Right hindlimb (tissue), 1 donor: ENCODE measurements at places on chromosomes 16 and 17.

DNA sequence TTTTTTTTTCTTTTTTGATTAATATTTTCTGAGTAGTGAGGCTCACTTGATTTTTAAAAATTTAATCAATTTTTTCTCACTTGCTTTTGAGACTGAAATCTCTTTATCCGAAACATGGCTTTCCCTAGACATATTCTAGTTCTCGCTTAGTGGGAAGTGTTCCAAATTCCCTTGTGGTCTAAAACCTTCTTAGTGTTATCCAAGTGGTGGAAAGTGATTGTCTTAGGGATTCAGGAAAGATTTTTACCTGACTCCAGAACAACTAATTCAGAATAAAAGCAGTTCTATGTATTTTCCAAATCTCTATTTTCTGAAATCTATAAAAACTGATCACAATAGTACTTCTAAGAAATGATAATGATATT lies 178.8 kb downstream of the MAP2K6 start:
- no peak for DNase-seq

DNA sequence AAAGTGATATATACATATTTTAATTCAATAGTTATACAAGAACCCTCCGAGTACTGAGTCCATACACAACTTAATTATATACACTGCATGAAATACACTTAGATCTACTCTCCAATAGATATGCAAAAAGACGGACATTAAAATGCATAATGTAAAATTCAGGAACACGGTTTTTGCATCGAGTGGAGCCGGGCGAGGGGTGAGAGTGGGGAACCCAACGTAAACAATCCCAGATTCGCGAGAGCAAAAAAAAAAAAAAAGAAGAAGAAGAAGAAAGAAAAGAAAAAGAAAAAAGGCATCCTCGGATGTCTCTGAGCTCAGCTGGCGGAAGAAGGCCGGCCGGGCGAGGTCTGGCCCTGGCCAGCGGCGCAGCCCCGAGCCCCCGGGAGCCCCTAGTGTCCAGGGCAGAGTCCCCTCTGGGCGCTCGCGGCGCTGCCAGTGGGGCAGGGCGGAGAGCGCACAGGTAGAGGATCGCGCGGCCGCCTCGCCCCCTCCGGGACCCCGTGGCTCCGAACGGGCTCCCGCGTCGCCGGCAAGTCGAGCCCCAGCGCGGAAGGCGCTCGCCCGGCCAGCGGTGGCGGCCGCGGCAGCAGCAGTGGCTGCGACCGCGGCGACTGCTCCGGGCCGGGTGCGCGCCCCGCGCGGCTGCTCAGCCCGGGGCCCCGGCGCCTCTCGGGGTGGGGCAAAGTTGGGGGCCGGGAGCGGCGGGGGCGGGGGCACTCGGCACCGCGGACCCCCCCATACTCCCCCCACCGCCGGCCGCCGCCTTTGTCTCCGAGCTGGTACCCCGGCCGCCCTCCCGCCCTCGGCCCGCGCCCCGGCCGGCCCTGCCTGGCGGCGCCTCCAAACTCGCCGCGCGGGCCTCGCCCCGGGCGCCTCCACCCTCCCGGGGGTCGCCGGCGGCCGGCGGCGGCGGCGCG lies 9.6 kb upstream of the ZFHX3 start:
- peak; percentile 63 for DNase-seq

- DNase-seq = no peak
Observed at GRCh38 chr16:15466131-15466530, 31.7 kb downstream of the BMERB1 start.

GRCh38 chr16:26605626-26606271 lies 461.0 kb upstream of the C16orf82 start:
- no peak for DNase-seq

DNA sequence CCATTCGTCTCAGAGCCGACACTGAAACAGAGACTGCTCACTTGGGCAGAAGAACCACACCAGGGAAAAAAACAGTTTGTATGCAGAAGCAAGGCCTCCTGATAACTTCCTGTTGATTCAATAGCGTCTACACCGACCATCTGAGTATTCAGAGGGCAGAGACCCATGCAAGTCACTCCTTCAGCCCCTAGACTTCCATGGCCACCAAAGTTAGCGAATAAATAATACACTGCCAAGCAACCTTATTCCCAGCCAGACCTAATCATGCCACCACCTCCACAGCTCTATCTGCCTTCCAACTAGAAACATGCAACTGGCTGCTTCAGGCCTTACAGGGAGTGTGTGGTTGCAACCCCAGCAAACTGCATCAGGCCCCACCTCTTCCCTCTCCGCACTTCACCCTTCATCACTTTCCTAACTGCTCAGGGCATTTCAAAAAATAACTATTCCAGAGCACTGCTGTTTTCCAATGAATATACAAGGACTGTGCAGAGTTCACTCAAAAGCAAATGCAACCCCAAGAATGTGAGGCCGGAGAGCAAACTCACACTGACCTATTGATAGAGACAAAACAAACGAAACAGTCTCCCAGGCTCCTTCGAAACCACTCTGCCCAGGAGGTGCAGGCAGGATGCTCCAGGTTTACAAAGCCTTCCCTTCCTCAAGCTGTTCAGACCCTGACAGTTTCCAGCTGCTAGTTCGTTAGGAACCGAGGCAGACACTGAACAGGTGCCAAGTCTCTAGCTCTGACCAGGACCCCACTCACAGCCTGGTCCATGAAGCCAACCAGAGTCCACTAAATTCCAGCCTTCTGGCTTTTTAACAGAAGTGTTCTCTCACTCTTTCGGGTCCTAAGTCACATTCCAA lies 3.6 kb downstream of the USP7 start:
- DNase-seq = no peak

DNA sequence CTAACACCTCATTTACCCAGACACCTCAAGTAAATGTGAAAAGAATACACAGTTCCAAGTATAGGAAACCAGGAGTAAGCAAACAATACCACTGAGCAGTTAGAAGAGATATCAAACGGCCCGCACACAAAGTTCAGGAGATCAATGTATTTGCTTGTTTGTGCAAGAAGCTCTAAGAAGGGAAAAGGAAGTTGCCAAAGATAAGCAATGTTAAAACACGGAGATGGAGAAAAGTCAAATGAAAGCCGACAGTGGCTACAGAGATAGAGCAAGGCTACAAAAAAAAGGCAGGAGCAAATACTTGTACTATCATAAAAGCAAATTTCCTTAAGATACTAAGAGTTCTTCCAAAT lies 29.5 kb downstream of the PSME3IP1 start:
- no peak for DNase-seq

DNA sequence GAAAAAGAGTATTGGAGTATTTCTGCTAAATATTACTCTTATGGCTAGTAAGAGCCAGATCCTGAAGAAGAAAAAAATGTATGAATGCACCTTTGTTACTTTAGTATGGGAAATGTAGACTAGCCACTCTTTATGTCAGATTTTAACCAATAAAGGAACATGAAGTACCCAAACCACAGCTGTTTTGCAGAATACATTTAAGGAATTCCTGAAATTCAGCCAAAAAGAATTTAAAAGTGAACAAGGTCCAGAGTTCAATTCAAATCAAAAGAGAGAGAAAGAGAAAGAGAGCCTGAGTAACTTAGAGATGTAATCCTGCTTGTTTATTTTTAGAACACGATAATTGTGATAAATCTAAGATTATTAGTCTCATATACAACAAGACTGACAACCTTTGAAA lies 1.2 kb downstream of the KCNJ16 start:
- no peak for DNase-seq

DNA sequence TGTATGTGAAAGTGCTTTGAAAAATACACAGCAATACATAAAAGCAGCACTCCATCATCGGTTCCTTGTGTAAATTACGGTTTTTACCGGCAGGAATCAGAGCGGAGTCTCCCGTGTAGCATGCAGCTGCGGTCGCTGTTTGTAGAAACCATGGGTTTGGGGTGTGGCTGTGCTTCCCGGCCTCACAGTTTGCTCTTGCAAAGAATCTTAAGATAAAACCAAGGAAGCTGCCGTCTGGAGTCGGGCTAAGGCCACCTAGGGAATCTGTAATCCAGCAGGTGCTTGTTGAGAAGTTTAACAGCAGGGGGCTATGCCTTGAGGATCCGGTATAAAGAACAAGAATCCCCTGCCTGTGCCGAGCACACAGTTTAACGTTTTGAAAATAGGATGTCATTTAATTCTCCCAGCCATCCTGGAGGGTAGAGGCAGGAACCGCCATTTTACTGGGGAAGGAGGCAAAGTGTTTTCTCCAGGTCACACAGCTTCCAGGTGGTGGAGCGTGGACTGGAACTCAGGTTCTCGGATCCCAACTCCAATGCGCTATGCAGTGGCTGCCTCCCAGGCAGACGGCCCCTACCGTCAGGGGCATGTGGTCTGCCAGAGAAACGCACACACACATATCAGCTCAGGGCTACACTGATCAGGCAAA lies 6.0 kb upstream of the TLCD3A start:
- no peak for DNase-seq

DNA sequence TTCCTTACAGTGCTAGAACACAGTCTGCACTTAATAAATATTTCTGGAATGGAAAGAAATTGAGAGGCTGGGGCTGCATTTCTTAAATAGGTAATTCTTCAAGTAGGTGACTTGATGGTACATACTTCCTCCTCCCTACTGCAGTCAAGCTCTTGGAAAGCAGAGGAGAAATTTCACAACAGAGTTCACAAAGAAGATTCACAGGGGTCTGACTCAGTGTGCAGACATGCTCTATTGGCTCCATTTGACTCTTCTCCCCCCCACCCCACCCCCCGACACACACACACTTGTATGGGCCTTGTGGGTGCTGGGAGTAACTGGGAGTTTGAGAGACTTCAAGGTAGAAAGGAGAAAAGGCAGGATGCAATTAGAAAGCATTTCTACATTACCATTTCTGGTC lies 6.2 kb upstream of the MYOCD start:
- DNase-seq = no peak

DNA sequence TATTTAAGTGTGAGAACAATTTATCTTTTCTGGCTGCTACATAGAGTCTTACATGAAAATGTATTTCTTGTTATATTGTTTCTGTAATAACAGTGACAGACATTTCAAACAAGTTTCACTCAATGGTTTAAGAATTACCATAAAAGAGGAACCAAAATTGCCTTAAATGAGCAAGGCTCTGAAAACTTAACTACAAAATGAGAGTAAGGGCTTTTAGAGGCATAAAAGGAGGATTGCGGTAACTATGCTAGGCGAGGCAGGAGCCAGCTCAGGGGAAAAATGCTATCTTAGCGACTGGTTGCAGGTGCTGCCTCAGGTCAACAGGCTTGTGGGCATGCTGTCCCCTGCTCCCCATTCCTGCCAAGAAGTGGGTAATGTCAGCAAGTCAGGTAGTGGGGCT lies 81.7 kb upstream of the MSI2 start:
- DNase-seq = no peak

GRCh38 chr17:6100891-6101500 lies 30.8 kb downstream of the WSCD1 start:
- no peak for DNase-seq

DNA sequence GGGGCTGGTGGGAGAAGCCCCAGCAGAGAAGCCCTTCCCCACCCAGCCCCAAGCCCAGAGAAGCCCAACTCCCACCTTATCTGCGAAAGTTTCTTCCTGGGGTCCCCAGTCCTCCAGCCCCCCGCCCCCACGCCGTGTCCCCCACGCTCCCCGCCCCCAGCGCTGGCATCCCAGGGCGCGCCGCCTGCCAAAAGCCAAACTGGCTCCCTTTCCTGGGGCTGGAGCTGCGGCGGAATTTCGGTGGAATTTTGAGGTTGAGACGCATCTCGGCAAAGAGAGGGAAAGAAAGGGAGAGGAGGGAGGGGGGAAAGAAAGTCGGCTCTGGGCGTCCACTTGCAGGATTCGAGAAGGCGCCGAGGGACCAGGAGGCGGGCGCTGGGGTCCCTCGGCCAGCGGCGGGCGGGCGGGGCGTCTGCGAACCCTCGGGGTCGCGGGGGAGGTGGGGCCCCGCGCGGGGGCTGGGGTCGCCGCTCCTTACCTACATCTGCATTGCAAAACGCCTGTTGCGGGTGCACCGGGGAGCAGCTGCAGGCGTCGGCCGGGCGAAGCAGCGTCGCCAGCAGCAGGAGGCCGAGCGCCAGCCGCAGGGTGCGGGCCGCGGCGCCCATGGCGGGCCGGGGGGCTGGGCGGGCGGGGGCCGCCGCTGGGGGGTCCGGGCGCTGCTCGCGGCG lies 571 bp downstream of the TIMP2 start:
- peak; percentile 64 for DNase-seq

DNA sequence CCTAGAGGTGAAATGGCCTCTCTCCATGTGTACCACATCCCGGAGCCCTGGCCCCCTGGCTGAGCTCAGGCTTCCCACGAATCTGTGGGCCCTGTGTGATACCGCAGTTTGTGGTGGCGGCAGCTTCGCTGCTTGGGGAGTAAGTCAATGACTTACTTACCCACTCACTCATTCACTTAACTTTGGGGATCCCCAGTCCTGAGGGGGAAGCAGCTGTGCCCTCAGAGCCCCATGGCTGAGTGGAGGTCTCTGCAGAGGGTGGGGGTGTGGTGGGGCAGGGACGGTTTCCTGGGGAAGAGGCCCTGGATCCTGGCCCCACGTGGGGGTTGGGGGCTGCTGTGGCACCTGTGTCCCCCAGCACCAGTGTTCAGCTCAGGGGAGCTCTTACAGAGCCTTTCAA lies 13.2 kb downstream of the KCNJ12 start:
- no peak for DNase-seq

DNA sequence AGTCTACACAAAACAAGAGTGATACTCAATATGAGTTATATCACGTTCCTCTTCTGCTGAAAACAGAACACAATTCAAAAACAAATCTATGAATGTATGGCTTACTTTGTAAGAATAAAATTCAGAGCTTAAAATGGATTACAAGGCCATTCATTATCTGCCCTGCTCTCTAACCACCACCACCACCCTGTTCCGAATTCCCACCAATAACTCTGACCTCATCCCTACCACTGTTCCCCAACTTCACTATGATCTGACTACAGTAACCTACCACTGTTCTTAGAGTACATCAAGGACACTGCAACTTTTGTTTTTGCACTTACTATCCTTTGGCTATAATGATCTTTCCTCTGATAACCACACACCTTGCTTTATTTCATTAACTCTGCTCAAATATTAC lies 21.3 kb downstream of the FBXL20 start:
- DNase-seq = no peak

DNA sequence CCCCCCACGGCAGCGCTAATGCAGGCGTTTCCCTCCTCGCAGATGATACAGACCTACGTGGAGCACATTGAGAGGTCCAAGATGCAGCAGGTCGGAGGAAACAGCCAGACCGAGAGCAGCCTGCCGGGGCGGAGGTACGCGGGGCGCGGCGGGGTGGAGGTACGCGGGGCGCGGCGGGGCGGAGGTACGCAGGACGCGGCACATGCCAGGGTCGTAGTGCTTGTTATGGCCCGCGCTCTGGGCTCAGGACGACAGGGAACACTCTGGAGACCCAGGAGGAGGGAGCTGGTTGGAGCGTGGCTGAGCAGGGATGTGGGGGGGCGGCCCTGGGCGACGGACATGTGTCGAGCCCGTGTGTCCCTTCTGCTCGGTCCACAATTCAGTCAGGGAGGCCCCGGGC lies 23.4 kb downstream of the MAPK8IP3 start:
- DNase-seq = no peak

DNA sequence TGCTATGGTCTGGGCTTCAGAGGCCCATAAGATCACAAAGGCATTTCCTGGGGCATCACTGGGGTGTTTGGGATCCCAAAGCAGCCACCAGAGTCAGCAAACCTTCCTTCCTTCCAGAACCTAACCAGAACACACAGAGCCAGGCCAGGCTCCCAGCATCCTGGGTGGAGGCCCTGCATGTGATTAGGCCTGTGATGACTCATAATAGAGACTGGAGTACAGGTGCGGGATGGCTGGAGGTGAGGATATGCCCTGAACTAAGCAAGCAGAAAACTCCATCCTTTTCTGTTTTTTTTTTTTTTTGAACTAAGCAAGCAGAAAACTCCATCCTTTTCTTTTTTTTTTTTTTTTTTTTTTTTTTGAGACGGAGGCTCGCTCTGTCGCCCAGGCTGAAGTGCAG lies 17.7 kb upstream of the GFOD2 start:
- DNase-seq = no peak

- DNase-seq = no peak
Observed at GRCh38 chr17:48514477-48514876, 16.3 kb downstream of the HOXB1 start.
